Activated effector memory CD4-positive, alpha-beta T cell treated with Interleukin-2 at 50 U/mL for 16 hours (primary cell): ENCODE measurements at places on chromosomes 16 and 17.

DNA sequence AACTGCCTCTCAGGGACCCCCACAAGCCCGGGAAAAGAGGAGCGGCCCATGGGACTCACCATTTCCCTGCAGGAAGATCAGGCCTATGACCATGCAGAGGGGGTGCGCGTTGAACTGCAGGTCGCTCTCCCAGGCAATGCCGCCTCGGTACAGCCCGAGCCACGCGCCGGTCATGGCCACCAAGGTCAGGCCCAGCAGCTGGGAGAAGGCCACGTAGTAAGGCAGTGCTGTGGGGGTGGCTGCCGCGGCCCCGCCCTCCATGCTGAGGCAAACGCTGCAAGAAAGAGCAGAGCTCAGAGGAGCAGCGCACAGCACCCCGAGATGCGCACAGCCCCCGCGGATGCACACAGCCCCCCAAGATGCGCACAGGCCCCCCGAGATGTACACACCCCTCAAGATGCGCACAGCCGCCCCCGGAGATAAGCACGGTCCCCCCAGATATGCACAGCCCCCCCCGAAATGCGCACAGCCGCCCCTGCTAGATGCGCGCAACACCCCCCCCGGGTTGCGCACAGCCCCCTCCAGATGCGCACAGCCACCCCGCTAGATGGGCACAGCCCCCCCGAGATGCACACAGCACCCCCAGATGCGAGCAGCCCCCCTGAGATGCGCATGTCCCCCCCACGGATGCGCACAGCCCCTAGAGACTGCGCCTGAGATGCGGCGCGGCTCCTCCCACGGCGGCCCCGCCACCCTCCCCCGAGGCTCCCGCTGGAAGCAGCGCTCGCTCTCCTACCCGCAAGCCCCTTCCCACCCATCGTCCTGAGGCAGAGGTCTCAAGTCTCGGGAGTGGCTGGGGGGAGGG lies 8.6 kb downstream of the CYB561 start:
- DNase-seq, result no peak

DNA sequence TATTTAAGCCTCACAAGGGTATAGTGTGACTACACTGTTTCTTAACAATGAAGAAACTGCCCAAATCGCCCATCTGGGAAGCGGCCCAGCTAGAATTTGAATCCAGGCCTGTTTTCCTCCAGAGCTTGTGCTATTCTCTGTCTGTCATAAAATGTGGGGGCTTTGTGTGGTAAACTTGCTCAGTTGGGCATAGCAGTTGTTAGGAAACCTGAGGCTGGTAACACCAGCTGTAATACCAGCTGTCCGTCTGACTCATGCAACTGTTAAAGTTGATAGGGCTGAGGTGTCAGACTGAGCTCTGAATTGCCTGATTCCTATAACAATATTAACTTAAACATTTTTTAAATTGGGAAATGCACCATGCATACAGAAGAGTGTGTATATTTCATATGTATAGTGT lies 9.3 kb downstream of the NOD2 start:
- no peak for DNase-seq

GRCh38 chr16:49100366-49100765 lies 181.3 kb downstream of the CBLN1 start:
- no peak for DNase-seq

DNA sequence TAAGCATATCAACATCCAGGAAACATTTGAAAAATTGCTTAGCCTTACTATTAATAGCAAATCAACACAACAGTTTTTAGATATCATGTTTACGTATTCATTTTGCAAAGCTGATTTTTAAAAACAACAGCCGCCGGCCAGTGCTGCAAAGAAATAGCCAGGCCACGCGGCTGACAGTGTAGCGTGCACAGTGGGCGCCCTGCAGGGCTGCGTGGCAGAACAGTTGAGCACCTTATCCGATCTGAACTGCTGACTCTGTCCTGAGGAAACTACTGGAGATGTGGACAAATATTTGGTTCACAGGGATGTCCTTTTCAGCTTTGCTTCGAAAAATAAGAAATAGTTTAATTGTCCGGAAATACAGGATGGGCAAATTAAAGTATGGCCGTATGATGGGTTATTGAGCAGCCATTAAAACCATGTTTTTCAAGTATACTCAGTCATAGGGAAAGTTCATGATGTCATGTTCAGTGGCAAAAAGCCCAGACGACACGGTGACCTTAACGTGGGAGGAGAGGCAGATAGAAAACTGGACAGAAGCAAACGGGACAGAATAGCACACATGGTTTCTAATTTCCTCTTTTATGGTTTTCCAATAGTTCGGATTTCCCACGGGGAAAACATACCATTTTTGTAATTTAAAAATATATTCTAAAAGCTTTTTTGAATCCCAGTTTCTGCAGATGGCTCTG lies 52.4 kb upstream of the ENDOV start:
- no peak for DNase-seq

DNA sequence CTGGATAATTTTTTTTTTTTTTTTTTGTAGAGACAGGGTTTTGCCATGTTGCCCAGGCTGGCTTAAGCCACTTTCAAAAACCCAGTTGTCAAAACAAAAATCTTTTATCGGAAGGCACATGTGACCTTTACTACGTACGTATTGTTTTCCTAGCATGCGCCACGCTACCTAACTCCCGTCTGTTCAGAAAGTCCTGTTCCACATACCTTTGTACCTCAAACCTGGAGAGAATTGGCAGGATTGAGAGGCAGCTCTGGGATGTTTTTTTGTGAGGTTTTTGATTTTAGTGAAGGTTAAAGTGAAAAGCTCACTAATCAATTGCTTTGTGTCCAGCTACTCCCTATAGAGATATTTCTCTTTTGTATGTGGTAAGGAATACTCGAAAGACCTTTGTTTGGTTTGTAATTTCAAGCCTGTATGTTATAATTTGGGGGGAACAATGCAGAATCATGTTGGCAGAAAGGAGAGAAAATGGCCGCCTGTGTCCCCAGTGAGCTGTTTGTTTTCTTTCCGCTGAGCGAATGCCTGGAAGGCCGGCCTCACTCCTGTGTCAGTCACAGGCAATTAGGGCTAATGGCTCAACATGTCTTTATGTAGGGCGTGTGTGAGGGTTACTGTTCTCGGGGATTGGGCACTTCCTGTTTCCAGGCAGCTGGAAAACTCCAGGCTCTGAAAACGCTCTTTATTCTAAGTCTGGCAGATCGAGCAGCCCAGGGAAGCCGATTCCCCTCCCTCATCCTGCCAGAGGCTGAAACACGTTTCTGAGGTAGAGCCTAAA lies 60.8 kb upstream of the CLEC18A start:
- DNase-seq, result no peak

- no peak for DNase-seq
These were observed 292.5 kb downstream of the XYLT1 start for GRCh38 chr16:17177959-17178905.

DNA sequence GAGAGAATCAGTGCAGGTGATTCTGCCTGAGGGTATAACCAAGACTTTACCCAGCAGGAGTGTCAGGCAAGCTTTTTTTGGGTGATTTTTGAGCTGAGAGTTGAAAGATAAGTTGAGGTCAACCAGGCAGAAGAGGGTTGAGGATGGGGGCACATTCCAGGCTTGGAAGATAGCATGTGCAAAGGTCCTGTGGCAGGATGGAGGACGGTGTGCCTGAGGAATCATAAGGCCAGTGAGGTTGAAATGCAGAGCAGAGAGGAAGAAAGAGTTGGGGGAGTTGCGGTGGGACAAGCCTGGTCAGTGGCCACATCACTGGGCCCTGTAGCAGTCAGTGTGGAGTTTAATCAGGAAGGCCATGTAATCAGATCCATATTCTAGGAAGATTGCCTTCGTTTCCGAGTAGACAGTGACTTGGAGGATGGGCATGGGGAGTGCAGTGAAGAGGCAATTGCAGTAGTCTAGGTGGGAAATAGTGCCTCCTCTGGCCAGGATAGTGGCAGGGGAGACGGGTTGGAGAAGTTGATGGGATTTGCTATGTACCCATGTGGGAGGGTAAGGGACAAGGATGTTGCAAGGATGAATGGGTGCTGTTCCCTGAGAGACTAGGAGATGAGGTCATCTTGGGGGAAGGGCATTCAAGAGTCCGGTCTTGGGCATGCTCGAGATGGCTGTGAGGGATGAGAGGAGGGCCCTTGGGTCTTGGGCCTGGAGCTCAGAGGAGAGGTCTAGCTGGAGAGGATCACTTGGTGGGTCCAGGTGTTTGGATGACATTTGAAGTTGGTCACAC lies 3.9 kb downstream of the PLEKHG4 start:
- no peak for DNase-seq

- DNase-seq, result no peak
These were observed 6.8 kb downstream of the PPP4C start for GRCh38 chr16:30082545-30083090.

DNA sequence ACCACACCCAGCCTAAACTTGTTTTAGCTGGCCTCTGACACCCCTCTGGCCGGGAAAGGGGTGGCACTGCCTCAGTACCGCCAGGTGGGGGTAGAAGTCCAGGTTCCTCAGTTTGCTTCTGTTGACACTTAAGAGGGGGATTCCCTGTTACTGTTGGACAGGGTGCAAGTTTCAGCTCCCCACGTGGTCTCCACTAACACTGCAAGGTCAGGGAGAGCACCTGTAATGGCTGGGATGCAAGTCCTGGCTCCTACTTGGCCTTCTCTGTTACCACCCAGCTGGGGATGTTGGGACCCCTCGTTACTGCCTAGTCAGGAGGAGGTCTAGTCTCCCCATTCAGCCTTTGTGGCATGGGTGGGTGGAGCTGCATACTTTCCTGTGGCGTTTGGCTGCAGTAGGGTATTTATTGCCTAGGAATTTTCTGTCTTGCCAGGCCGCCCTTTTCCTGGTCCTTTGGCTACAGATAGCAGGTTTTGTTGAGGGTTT lies 10.6 kb upstream of the MFAP4 start:
- DNase-seq, result no peak
